Stimulated activated CD4-positive, alpha-beta T cell treated with anti-CD3 and anti-CD28 coated beads, Interleukin-1b, Interleukin-23, amount 100 ng/mL, for 48 hours (primary cell): ENCODE measurements at places on chromosomes 2 and 18.

DNA sequence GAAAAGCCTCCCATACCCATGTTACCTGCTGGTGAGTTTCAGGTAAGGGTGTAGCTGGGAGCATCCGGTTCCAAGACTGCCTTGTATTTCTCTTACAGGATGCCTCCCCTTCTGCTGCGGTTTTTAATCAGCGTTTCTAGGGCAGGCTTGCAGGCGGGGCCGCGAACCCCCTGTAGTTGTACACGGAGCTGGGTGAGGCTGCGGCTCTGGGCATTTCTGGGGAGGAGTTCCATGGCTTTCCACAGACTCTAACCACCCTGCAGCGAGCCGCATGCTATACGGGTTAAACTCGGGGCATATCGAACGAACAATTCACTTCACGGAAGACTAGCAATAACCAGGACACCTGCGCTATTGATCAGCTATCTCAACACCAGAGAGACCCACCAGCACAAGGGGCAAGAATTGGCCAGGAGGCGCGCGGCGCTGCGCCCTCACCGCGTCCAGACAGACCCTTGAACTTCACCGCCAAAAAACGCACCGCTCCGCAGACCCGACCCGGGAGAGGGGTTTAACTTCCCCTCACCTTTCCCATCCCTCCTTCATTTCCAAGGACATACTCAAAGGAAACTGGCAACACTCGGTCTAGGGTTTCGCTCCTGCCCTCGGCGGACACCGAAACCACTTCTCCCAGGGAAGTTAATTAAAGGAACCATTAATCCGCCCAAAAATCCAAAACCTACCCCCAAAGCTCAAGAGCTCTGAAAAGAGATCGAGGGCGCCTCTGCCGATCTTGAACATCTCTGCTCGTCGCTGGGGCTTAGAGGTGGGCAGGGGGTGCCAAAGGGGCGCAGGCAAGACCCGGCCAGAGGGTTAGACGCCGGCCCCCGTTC, 909 bp downstream of the TGFA start:
- no peak for DNase-seq

DNA sequence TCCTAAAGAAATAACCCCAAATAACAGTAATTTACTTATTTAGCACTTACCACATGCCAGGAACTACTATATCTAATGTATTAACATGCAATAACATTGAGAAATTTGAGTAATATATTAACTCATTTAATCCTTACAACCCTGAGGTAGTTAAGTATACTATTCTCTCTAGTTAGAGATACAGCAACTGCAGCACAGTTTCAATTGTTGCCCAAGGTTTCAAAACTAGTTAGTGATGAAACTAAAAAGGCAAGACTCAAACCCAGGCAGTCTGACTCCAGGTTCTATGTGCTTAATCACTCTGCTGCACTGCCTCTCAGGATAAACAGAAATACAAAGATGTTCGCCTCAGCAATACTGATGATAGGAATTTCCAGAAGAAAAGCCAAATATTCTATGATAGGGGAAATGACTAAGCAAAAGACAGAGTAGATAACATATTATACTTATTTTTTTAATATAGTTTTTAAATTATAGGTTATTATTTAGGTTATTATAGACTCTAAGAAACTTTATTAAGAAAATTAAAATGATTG, 88.0 kb downstream of the SS18 start:
- no peak for DNase-seq

- DNase-seq = no peak
These were observed 218.8 kb downstream of the AGPS start for GRCh38 chr2:177611310-177611886.

- no peak for DNase-seq
These were observed 62.8 kb downstream of the EFEMP1 start for GRCh38 chr2:55860832-55861231.

DNA sequence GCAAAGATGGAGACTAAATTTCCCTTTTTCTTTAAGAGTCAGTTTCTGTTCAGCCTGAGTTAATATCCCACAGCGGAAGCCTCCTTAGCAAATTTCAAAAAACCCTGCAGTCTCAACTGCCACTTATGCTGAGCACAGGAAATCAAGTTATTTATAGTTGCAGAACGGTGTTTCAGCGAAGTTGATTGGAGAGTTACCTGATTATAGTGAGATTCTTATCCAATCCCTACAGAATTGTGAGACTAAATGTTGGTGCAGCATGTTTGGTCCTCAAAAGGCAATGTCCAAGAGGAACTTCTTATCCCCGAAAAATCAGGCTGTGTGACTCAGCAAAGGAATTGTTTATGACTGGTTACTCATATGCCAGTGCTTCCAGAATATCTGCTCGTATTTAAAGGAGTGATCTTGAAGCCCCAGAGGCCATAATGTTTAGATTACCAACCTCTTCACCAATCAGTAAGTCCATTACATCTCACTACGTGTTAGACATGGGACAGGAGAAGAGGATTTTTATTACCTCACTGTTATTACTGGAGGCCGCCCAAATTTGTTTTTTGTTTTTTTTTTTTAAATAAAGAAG, 67.9 kb downstream of the LRRFIP1 start:
- no peak for DNase-seq

DNA sequence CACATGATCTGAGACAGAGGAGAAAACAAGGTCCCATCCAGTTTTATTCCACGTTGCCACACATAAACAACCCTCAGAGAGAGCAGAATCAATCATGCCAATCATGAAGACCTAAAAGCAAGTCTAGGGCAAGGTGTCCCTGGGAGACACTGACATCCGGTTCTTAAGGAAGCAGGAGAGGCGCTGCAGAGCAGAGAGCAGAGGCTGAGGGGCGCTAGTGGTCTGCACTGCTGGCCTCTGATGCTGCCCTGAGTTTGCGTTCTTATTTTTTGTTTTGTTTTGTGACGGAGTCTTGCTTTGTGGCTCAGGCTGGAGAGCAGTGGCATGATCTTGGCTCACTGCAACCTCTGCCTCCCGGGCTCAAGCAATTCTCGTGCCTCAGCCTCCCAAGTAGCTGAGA, 83.3 kb downstream of the SMIM21 start:
- no peak for DNase-seq

DNA sequence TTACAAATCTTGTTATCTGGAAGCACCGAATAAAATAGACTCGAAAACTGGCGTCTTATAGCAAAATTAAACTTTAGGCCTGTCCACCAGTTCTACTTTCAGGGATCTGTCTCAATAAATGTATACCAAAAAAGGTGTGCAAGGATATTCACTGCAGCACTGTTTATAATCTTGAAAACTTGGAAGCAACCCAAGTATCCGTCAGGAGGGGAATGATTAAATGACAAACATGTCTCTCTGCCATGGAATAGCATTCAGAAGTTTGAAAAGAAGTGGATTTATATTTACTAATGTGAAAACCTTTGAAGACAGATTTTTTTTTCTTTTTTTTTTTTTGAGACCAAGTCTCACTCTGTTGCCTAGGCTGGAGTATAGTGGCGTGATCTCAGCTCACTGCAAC, 32.3 kb upstream of the SATB2 start:
- DNase-seq = no peak

DNA sequence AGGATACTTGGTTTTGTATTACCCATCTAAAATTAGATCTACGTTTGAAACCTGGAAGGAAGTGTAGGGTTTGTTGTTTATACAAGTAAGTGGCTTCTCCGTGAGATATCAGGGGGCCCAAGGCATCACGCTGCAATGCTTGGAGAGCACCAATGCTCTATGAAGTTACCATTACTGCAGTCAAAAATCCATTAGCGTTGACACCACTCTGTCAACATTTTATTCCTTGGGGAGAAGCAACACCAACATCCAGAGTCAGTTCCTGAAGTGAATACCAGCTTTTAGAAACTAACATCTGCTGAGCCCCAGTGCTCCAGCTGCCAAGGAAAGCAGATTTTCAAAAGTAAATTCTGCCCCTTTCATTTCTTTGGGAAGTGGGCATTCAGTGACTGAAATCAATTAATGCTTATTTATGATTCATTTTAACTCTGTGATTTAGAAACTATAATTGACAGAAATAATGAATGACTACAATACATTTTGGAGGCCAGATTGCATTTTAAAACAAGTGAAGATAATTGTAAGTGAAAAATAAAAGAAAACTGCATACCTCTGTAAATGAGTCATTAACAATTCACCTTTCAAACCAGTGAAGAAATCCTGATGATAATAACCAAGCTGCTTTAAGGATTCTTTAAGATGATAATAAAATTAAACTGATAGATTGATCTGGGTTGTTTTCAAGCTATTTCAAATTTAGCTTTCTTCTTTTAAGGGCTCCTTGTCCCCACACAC, 30.5 kb downstream of the LRP1B start:
- no peak for DNase-seq

GRCh38 chr2:74947703-74948102, 10.7 kb upstream of the POLE4 start:
- DNase-seq = no peak

GRCh38 chr2:9594366-9595054, 36.3 kb downstream of the YWHAQ start:
- DNase-seq = no peak

DNA sequence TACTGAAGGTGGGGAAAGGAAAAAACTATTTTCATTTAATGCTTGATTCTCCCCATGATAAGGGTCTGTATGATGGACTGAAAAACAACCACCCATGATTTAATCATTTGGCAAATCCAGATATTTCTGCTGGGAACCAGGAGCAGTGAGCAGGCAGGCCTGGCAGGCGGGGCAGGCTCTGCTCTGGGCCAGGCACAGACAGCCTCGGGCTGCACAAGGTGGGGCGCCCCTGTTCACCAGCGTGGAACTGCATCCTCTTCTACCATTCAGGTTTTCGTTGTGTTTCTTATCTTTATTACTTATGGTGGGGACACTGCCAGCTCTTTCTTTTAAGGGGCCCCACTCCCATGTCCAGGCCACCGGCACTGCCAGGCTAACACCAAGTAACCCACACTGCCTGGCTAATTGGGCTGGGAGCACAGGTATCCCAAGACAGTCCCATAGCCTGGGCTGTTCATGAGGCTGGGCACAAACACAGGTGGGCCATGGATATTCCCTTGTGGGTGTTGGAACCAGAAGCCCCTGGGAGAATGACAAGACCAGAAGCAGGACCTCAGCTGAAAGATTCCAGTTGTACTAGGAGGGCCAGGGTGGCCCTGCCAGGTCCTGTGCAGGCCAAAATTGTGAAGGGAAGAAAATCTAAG, 57.1 kb upstream of the RALBP1 start:
- DNase-seq = no peak

DNA sequence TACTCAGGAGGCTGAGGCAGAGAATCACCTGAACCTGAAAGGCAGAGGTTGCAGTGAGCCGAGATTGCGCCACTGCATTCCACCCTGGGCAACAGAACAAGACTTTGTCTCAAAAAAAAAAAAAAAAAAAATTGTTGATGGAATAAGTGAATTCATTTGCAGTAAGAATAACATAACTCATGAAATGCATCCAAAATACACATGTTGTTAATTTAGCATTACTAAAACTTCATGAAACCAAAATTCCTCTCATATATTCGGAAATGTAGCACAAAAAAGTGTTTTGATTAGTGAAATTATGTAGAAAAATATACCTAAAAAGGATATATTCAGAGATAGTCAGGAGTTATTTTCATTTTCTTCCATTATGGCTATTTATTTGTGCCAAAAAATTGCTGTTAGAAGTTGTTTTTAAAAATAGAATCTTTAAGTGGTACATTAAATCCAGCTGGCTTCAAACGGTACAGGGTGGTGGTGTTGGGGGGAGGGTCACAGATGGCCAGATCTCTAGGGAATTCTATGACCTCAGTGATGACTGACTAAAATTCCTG, 78.2 kb upstream of the UGP2 start:
- no peak for DNase-seq

DNA sequence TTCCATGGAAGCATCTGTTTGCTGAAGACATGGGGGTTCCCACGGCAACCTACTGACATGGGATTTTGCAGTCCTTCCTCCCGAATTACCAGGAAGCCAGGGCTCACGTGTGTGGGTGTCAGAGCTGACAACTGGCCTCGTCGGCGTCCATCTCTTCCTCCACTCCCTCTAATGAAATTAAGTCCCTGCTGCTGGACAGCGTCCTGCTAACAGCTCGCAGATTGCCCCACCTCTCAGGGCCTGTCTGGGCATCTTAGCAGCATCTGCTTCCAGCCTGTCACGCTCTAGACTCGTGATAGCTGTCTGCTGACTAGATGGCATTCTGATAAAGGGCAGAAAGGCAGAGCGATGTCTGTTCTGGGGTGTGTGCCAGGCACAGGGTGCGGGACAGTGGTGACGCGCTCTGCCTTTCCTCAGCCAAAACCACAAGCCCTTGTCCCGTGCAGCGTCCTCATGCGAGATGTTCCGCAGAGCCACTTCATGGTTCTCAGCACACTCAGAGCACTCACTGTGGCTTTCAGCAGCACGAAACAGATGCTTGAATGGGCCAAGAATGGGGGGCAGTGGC, 161.1 kb downstream of the ARL4C start:
- DNase-seq = peak; percentile 48

GRCh38 chr2:85551698-85552678, 9.3 kb downstream of the GGCX start:
- peak; percentile 85 for DNase-seq

- no peak for DNase-seq
These were observed 177.5 kb downstream of the CD8B2 start for GRCh38 chr2:106664669-106665068.

DNA sequence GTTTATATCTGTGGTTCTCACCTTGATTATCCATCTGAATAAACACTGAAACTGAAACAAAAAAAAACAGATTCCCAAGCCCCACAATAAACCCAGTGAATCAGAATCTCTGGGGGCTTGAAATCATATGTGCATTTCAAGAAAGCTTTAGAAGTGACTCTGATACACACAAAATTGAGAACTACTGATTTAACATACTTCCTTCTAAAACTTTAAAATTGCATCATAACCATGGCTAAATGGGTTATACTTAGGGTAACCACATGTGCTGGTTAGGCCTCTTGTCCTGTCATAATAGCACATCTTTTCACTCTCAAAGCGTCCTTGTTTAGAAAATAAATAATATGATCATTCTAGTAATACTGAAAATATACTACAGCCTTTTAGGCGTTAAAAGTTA, 100.9 kb downstream of the ATAD2B start:
- DNase-seq = no peak

DNA sequence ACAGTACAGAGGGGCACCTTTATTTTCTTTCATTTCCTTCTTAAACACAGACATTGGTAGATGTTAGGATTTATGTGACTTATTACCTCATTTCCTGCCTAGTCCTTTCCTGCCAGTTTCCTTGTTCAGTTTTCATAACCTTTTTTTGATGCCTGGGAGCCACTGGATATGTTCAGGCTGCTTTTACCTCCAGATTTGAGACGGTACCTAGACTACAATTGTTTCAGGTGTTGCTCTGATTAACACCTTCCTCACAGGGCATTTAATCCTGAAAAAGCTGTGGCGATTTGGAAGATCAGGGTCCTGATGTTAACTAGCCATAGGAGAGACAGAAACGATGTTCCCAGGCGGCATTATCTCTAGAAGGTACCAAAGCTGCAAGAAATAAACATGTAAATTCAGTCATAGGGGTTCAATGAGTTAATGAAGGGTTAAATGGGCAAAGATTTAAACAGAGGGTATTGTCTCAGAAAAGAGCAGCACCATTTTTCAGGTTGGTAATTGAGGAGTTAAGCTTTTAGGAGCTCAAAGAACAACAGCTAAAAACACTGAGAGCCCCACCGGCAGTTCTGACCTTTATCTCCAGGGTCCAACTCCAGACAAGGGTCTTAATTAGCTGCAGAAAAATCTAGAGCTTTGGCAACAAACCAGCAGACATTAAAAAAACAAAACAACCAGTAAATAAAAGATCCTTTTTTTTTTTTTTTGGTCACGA, 93.3 kb downstream of the HRH4 start:
- no peak for DNase-seq

GRCh38 chr2:72003124-72003523, 144.5 kb downstream of the CYP26B1 start:
- no peak for DNase-seq
